ENCODE measurements at places on chromosomes 1 and 21. TPM values are rescaled to one million over a fixed set of nuclear protein-coding genes. Genes with fewer than 3 reads are reported as not detected.

The BACE2 gene
- total RNA-seq, result 7.2 TPM

The USH2A gene
- total RNA-seq, result 0.31 TPM

The TMEM200B gene
- total RNA-seq, result 0.63 TPM

The KRTAP13-2 gene
- total RNA-seq, result not detected

The KLHDC8A gene
- 41.0 TPM for total RNA-seq

The NEK2 gene
- total RNA-seq, result 3.8 TPM

The LAD1 gene
- total RNA-seq, result not detected

The TTC34 gene
- total RNA-seq, result 0.63 TPM

The GJA4 gene
- total RNA-seq, result 1.6 TPM

The GLRX2 gene
- total RNA-seq, result 11.6 TPM

The SPATA21 gene
- 0.31 TPM for total RNA-seq

The HFM1 gene
- 53.8 TPM for total RNA-seq

The S100A2 gene
- total RNA-seq, result not detected

The KLHDC9 gene
- total RNA-seq, result 1.6 TPM

The CD34 gene
- 2.5 TPM for total RNA-seq

The PTTG1IP gene
- 68.5 TPM for total RNA-seq

The KANK4 gene
- 0.63 TPM for total RNA-seq

The NECTIN4 gene
- not detected for total RNA-seq

The ABCG1 gene
- total RNA-seq, result 27.5 TPM

The PDE9A gene
- total RNA-seq, result 40.4 TPM

The LCE1D gene
- not detected for total RNA-seq

The FAM72D gene
- 1.3 TPM for total RNA-seq

The NEGR1 gene
- total RNA-seq, result 34.7 TPM

The OR2L8 gene
- total RNA-seq, result 5.0 TPM

The ANKRD45 gene
- 21.3 TPM for total RNA-seq

The C1orf210 gene
- not detected for total RNA-seq

The TCHHL1 gene
- total RNA-seq, result not detected

The LMX1A gene
- 0.31 TPM for total RNA-seq

The PRR9 gene
- total RNA-seq, result not detected

The TEX38 gene
- not detected for total RNA-seq

The MEX3A gene
- total RNA-seq, result 69.5 TPM

The LY9 gene
- total RNA-seq, result not detected

The SERTAD4 gene
- 5.6 TPM for total RNA-seq

The UBE2J2 gene
- 52.0 TPM for total RNA-seq

The CRYBG2 gene
- total RNA-seq, result 0.63 TPM

The CELA2B gene
- not detected for total RNA-seq

The IFNLR1 gene
- total RNA-seq, result under 0.01 TPM

The B3GALNT2 gene
- total RNA-seq, result 37.2 TPM

The SLC35F3 gene
- total RNA-seq, result 1.9 TPM

The SLC16A4 gene
- total RNA-seq, result 4.7 TPM

The FAM167B gene
- total RNA-seq, result not detected

The KCNA3 gene
- 36.0 TPM for total RNA-seq

The FCRL6 gene
- total RNA-seq, result not detected

The HHAT gene
- 3.4 TPM for total RNA-seq

The FBXO42 gene
- total RNA-seq, result 56.0 TPM

The TMPRSS15 gene
- total RNA-seq, result not detected

The FAM163A gene
- total RNA-seq, result 0.31 TPM

The SFN gene
- 0.63 TPM for total RNA-seq

The NTRK1 gene
- total RNA-seq, result 0.31 TPM

The RNU1-4 gene
- total RNA-seq, result under 0.01 TPM

The CA6 gene
- total RNA-seq, result not detected

The TEDDM1 gene
- not detected for total RNA-seq

The CRABP2 gene
- 1.9 TPM for total RNA-seq

The EPRS1 gene
- total RNA-seq, result 153 TPM

The TTC39A gene
- 0.94 TPM for total RNA-seq

Data from parietal lobe (tissue), 2 donors.